ENCODE measurements at places on chromosomes 5 and 9.

- no peak for DNase-seq
Observed at GRCh38 chr5:20331826-20332225, 343.8 kb upstream of the CDH18 start.

- peak; percentile 92 for DNase-seq
Observed at GRCh38 chr5:73204332-73204731, 31.3 kb downstream of the TMEM174 start.

DNA sequence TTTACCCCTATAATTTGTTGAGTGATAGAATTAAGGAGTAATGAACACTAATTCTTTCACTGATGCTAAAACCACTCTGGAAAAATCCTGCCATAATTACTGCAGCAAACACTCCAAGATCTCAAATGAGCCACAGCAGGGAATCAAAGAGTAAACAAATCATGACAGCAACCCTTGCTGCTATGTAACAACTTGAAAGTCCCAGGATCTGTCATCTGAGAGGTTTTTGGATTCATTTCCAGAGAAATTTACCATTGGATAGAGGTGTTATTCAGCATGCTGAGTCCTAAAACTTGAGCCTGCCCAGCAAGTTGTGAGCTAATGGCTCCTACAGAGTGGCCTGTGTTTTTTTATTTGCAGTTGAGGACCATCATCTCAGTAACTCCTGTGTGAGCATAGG lies 59.2 kb downstream of the PRLR start:
- no peak for DNase-seq

DNA sequence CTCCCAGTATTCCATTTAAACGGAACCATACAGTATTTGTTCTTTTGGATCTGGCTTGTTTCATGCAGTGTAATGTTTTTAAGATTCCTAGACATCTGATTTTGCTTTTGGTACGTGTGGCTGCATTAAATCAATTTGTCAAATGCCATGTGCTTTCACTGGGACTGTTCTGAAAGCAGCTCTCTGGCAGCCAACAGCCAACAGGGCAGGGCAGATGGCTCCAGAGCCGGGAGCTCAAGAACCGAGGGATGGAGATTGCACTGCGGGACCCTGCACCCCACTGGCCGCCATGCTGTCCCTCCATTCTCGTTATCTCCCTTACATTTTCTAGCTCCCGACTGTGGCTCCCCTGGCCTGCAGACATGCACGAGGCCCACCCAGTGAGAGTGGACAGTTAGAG lies 33.4 kb upstream of the AIF1L start:
- no peak for DNase-seq

DNA sequence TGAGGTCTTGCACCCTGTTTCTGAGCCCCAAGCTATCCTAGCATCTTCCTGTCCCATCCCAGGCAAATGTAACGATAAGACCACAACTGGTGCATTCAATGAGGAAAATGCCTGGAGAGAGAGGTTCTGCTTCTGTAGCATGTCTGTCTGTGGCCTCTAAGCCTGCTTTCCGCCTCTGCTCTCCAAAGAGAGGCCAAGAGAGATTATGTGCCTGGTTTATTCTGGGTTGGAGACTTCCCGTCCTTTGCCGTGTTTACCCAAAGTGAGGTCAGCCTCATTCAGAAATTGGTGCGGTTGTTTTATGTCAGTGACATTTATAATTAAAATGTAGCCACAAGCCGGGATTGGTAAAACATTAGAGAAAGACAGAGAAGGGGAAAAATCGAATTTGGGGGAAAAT lies 77.8 kb downstream of the FGF1 start:
- DNase-seq: no peak

DNA sequence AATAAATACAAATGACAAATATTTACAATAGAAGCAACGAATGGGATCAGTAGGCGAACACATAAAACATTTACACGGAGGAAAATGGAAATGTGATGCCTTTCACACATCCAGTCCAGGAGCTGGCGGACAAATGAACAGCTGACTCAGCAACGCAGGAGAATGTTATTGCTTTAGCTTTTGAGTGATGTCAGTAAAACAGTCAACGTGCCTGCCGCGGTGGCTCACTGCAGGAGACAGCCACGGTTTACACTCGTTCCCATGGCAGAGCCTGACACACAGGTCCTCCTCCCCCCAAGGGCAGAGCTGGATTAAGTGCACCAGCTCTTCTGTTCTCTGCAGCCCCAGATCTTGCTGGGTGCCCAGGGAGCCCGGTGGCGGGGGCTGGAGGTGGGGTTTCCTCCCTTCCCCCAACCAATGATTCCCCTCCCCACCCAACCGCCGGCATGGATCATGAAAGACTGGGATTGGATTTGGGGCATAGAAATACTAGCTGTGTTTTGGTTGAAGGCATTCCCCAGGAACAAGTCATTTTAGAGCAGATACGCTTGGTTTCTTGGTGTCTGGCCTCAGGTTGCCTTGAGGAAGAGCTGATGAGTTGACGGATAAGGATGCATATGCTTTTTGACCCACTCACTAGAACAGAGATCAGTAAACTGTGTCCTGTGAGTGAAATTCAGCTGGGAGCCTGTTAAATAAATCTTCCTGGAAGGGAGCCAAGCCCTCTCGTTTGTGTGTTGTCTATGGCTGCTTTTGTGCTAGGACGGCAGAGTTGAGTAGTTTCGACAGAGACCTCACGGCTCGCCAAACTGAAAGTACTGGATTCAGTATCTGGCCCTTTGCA lies 12.5 kb downstream of the STC2 start:
- peak; percentile 62 for DNase-seq

- no peak for DNase-seq
Observed at GRCh38 chr5:91639744-91640143, 256.6 kb upstream of the ARRDC3 start.

DNA sequence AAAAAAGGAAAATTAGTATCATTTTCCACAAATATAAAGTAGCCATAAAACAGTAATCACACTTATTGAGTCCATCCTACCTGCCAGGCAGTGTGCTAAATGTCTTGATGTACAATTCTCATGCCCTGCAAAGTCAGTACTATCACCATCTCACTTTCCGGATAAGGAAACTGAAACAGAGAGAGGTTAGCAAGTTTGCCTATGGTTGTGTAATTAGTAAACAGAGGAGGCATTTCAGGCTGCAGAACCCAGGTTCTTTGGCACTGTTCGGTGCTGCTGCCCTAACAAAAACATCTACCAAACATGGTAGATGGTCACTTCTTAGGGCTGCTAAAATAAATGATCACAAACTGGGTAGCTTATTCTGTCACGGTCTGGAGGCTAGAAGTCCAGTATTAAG lies 22.6 kb downstream of the PLAC8L1 start:
- no peak for DNase-seq

GRCh38 chr5:15248731-15249130 lies 251.2 kb upstream of the FBXL7 start:
- no peak for DNase-seq

GRCh38 chr9:130116346-130116745 lies 55.9 kb upstream of the NCS1 start:
- no peak for DNase-seq

GRCh38 chr5:132785864-132786263 lies 8.8 kb upstream of the SEPTIN8 start:
- no peak for DNase-seq

GRCh38 chr5:157888814-157889532 lies 30.0 kb upstream of the CLINT1 start:
- no peak for DNase-seq

DNA sequence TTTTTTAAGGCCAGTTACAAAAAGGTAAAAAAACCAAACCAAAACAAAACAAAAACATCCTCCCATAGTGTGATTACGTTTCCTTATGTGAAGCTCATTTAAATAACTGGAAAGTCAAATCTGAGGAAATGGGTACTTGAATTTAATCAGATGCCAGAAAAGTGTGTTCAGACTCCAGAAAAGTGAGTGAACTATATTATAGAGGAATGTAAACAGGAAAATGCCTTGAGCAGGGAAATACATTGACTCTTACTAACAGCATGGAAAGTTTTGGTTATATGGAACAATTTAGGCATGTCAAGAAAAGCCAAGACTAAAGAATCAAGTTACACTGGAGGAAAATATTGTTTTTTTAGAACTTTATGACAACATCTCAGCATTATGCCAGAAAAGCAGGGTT lies 37.8 kb upstream of the RNF20 start:
- DNase-seq: no peak

- peak; percentile 52 for DNase-seq
Observed at GRCh38 chr9:105062222-105062855, 134.4 kb upstream of the ABCA1 start.

GRCh38 chr5:88396751-88397281 lies 128.2 kb upstream of the TMEM161B start:
- no peak for DNase-seq

GRCh38 chr5:151812757-151813309 lies 41.1 kb downstream of the G3BP1 start:
- no peak for DNase-seq

- no peak for DNase-seq
Observed at GRCh38 chr9:8012986-8013385, 213.4 kb upstream of the DMAC1 start.

- DNase-seq: no peak
Observed at GRCh38 chr5:72191404-72191803, 84.1 kb downstream of the MAP1B start.

DNA sequence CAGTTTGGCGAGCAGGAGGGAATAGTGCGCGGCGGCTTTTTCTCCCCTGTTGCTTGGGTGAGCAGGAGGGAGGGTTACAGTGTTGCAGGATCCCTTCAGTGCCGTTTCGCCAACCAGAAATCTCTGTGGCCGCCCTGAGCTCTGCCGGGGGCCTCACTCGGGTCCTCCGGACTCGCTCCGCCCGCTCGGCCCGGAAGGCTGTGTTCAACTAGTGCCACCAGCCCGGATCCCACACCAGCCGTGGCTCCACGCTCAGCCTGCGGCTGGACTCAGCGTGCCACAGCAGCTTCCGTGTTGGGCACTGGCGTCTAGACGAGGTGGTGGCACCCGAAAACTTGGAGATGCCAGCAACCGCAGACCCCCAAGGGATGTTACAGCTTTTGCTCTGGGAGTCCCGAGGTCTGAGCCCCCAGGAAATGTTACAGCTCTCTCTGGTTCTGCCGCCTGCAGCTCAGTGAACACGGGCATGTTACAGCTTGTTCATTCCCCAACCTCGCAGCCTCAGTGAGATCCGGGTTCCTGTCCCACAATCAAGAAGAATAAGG lies 16.0 kb upstream of the OR13C9 start:
- no peak for DNase-seq

DNA sequence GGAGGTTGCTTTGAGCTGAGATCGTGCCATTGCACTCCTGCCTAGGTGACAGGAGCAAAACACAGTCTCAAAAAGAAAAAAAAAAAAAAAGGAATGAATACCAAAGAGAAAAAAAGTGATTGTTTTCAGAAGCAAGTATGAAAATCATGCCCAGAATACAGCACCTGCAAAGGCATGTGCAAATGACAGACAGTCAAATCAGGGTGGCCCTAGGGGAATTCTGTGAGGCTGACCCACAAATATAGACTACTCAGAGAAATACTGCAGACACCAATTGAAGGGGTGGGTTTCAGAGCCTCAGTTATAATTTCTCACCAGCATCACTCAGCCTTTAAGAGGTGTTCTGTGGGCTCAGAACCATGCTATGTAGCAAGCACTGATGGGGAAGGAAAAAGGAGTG lies 28.6 kb downstream of the DCAF12 start:
- no peak for DNase-seq

DNA sequence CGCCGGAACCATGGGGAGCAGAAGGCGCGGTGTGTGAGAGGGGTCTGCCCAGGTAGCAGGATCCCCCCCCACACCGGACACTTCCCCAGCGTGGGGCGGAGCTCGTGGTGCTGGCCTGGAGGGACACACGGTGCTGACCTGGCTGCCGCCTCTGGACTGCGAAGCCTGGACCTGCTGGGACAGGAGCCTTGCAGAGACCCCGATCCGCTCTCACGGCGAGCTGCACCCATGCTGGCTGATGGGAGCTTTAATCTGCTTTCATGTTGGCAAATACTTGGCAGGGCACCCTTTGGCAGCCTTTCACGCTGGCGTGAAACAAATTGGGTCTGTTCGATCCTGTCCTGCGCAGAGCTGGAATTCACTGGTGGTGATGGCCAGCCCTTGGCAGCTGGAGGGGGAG lies 7.4 kb downstream of the NKD2 start:
- DNase-seq: no peak

DNA sequence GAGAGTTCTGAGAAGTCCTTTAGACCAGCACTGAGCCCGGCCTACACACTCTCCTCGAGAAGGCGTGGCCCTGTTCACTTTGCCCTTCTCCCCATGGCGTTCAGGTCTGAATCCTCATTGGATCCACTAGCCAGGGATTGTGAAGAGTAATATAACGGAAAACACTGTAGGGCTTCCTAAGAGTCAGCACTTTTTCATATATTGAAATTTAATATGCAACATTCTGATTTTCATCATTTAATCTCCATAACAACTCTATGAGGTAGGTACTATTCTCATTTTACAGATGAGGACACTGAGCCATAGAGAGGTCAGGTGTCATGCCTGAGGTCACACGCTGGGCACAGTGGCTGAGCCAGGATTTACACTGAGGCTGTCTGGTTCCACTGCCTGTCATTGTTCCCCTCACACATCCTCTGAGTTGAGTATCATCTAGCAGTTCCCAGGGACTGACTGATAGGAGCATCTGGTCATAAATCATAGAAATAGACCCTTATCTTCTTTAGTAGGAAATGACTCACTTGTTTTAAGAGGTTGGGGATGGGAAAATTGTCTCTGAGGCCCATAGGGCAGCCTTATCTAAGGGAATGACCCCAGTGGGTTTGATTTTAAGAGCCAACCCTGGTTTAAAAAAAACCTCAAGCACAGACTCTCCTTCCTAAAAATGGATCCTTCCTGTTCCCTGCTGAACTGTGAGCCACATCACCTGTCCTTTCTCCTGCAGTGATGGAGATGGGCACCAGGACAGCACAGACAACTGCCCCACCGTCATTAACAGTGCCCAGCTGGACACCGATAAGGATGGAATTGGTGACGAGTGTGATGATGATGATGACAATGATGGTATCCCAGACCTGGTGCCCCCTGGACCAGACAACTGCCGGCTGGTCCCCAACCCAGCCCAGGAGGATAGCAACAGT lies 41.2 kb downstream of the THBS4 start:
- DNase-seq: no peak

DNA sequence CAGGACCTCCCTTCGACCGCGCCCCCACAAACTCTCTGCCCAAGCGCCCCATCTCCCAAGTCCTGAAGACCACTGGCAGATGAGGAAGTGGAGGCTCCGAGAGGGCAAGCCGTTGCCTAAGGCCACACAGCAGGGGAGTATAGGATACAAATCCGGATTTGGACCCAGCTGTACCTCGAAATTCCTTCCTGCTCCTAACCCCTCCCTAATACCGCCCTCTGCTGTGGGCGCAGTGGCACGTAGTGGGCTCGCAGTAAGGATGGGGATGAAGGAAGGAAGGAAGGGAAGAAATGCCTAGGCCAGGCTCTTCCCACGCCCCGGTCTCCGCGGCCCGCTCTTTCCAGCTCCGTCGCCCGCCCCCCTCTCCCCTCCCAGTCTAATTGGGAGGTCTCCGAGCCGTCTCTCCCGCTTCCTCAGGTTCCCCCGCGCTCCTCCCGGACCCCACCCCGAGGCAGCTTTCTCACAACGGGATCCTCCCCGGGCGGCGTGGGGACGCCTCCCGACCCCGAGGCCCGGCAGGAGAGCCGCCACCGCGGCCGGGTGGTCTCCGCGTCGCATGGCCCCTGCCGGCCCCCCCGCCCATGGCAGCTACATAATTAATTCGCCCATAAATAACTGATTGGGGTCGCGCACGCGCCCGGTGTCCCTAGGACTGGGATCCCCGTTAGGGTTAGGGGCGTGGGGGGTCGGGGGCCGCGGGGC lies 138.9 kb downstream of the C9orf50 start:
- DNase-seq: no peak

- DNase-seq: no peak
Observed at GRCh38 chr5:34547300-34548085, 108.6 kb upstream of the RAI14 start.
